ENCODE measurements at places on chromosomes 7 and 10.

GRCh38 chr10:123584419-123584775, 81.8 kb upstream of the GPR26 start:
- DNase-seq, result no peak

GRCh38 chr7:27147199-27148030, at the start of gene HOXA6:
Gene HOXA6 (minus strand): TSS chr7:27147774. CDS start chr7:27147749, 25 bp downstream.
- peak; percentile 80 for DNase-seq

GRCh38 chr7:142554560-142555532, 194.4 kb upstream of the PRSS1 start:
- DNase-seq, result no peak

DNA sequence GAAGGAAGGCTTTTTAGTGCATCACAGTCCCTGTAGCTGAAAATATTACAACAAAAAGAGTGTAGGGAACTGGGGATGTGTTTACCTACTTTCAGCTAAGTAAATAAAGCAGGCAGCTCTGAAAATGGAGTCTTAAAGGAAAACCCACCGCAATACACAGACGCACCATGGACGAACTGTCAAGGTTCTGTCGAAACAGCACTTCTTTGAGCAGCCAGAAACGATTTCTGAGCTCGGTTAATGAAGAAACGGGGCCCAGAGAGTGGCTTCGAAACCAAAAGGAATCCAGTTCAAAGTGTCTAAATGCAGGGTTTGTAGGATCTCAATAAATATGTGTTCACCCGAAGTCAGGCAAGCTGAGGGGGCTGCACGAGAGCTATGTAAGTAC, 275.4 kb upstream of the NEBL start:
- no peak for DNase-seq

GRCh38 chr7:132240821-132241422, 335.3 kb downstream of the PLXNA4 start:
- DNase-seq, result no peak

GRCh38 chr10:21943633-21944265, 59.8 kb downstream of the DNAJC1 start:
- DNase-seq, result no peak

DNA sequence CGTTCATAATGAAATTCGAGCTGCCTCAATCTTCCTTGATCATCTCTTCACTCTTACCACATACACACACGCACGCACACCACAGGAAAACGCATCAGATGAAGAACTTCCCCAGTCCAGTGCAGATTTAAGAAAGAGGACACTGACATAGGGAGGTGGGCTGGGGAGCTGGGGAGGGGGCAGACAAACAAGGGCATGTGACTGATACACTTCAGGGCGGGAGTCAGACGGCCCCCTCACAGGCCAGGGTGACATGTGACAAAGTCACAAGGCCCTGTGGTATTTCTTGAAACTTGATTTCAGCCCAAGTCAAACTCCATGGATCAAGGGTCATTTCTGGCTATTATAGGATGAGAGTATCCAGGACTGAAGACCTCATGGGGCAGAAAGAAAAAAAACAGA, 82.6 kb downstream of the KCNMA1 start:
- DNase-seq, result no peak

GRCh38 chr10:43284341-43284910, 17.6 kb upstream of the RASGEF1A start:
- no peak for DNase-seq

- no peak for DNase-seq
Observed at GRCh38 chr7:2473496-2474180, 2.6 kb downstream of the GRIFIN start.

DNA sequence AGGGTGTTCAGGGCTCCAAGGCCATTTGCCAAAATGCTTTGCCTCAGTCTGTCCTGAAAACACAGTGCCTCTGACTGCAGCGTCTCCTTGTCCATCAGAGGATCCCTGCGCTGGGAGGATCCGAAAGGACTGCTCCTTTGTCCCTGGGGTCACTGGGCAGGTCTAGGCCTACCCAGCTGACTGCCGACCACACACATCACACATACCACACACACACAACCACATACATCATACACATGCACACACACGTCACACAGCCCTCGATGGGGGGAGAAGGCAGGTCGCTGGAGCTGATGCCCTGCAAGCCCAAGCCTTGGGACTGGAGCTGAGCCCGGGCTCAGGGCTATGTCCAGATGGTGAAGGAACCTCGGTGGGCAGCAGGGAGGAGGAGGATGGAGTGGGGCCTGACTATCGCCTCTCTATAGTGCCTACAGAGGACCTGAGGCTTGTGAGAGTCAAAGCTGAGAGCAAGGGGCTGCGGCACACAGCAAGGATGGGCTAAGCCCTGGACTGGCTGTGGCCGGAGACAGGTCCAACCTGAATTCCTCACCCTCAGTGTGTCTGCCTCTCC, 29.1 kb downstream of the GPRIN2 start:
- no peak for DNase-seq

DNA sequence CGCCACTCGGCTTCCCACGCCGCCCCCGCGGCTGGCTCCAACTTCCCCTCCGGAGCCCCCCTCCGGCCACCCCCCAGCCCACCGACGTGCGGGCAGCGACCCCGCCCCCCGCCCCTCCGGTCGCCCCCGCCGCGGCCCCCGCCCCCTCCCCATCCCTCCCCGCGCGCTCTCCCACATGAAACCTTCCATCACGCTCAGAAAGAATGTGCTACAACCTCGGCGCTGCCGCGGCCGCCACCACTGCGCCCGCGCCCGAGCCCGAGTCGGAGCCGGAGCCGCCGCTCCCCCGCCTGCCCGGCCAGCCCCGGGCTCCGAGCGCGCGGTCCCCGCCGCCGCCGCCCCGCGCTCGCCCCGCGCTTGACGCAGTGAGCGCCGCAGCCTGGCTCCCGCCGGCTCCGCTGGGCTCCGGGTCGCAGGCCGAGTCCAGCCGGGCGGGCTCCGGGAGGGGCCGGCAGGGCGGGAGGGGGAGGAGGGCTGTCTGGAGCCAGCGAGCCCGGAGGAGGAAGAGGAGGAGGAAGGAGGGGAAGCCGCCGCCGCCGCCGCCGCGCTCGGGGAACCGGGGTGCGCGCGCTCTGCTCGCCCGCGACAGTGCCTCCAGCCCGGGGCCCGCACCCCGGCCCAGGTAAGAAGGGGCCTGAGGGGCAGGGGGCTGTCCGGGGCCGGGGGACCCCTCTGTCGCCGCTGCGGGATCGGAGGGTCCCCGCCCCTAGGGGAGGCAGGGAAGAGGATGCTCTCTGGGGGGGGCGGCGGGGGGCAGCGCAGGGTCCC, 4.3 kb upstream of the ELFN1 start:
- peak; percentile 70 for DNase-seq

GRCh38 chr7:151869455-151869854, 7.5 kb downstream of the PRKAG2 start:
- DNase-seq, result no peak

- no peak for DNase-seq
Observed at GRCh38 chr10:96878057-96878456, 46.0 kb downstream of the LCOR start.

DNA sequence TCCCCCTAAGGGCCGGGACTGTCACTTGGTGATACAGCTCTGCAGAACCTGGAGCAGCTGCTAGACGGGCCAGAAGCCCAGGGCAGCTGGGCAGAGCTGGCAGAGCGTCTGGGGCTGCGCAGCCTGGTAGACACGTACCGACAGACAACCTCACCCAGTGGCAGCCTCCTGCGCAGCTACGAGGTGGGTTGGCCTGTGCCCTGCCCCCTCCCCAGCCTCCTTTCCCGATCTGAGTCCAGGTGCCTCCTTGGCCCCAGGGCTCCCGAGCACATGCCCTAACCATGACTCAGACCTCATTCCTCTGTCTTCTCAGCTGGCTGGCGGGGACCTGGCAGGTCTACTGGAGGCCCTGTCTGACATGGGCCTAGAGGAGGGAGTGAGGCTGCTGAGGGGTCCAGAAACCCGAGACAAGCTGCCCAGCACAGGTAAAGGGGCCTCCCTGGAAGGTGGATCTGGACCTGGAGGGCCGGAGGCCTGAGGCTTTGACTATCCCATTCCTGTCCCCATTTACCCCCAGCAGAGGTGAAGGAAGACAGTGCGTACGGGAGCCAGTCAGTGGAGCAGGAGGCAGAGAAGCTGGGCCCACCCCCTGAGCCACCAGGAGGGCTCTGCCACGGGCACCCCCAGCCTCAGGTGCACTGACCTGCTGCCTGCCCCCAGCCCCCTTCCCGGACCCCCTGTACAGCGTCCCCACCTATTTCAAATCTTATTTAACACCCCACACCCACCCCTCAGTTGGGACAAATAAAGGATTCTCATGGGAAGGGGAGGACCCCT, 6.4 kb downstream of the NFKB2 start:
- DNase-seq, result no peak

DNA sequence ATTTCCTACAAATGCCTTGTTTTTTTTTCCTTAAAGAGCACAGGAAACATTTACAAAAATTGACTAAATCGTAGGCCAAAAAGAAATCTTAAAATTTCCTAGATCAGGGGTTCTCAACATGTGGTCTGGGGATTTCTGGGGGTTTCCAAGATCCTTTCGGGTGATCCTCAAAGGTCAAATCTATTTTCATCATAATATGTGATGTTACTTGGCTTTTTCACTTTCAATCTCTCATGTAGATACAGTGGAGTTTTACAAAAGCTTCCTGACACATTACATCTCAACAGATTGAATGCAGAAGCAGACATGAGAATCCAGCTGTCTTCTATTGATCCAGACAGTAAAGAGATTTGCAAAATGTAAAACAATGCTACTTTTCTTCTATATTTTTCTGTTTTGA, 497.3 kb downstream of the INHBA start:
- no peak for DNase-seq

GRCh38 chr10:13462551-13462950, 66.3 kb downstream of the BEND7 start:
- peak; percentile 23 for DNase-seq

- DNase-seq, result no peak
Observed at GRCh38 chr10:6119423-6119822, 30.6 kb downstream of the RBM17 start.

DNA sequence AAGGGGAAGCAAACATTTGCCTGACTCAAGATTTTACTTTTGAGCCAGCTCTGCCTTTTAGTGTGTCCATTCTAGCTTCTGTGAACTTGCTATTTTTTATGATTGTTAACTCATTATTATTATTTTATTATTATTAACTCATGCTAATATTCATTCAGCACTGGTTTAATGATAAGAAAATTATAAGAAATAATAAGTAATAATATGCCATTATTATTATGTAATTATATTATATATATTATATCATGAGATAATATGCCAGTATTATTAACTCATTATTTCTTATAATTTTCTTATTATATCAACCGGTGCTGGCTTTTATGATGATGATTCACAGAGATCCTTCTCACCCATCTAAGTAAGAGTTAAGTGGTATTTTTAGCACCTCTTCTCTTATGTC, 79.3 kb upstream of the NPVF start:
- DNase-seq, result no peak

- no peak for DNase-seq
Observed at GRCh38 chr7:143222782-143223181, 945 bp downstream of the TAS2R40 start.

DNA sequence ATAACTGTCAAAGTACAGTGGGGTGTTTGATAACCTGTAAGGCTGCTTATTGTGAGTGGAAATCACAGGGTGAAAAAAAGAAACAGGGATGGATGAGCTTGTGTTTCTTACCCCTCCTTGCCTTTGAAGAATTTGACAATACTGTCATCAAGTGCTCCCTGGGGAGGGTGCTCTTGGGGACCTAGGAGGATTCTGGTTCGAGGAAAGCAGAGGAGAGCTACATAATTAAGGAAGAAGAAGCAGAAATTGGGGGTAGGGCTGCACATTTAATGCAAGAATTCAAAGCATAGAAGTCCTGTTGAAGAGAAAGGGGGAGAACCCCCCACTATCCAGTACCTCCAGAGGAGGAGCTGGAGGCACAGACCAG, 208.1 kb upstream of the PHYHIPL start:
- no peak for DNase-seq

DNA sequence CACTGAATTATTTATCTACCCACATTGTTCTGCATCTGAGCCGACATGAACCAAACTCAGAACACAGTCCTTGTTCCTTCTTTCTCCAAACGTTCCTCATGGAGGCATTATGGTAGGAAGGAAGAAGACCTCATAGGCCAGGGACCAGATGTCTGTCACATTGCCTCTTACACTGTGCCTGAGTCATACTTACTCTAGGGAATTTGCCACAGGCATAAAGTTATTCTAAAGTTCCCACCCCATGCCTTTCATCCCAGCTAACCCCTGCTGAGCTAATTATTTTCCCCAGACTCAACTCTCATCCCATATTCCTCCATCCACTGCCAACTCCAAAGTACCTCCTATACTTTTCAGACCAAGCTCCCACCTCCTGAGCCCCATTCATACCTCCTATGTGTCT, 21.2 kb downstream of the MAT1A start:
- no peak for DNase-seq

GRCh38 chr10:71094712-71095390, 117.5 kb upstream of the UNC5B start:
- DNase-seq, result no peak

- no peak for DNase-seq
Observed at GRCh38 chr10:131896403-131896802, 4.4 kb upstream of the PPP2R2D start.

Measured in AG08396 (cell line).